RCC 7860 (cell line): ENCODE measurements at places on chromosomes 7 and 10.

DNA sequence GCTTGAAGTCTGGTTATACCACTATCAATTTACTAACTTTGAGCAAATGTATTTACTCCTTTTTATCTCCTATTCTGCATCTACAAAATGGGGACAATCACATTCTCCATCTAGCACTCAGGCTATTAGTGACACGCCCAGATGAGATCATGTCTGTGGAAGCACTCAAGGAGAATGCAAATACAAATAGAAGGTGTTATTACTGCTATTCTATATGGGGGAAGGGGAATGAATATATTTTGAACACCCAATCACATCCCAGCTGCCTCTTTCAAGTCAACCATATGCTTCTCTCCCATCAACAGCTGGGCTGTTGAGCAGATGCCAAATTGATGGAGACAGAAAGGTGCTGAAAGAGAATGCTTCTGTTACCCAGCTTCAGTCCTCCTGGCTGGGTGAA is 23.5 kb downstream of the SGMS1 start:
- DNase-seq = no peak

DNA sequence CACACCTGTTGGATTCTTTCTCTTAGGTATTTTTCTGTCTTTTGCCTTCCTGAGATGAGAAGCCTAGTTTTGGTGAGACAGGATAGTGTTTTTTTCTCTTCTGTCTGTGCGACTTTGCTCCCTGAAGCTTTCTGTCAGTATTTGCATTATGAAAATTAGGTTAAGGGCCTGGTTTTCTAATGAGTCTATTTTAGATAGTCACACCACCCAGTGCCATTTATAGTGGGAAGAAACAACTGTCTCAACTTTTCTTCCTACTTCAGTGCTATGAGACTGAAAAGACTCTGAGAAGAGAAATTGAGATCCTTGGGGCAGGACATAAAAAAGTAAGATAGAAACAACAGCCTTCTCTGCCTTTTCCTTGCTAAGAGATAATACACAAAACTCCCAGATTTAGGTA is 53.6 kb downstream of the MINPP1 start:
- DNase-seq = no peak

GRCh38 chr10:125193306-125193877 is 33.0 kb upstream of the CTBP2 start:
- no peak for DNase-seq

- no peak for DNase-seq
Measured at GRCh38 chr7:27925573-27926201, 185.7 kb downstream of the TAX1BP1 start.

DNA sequence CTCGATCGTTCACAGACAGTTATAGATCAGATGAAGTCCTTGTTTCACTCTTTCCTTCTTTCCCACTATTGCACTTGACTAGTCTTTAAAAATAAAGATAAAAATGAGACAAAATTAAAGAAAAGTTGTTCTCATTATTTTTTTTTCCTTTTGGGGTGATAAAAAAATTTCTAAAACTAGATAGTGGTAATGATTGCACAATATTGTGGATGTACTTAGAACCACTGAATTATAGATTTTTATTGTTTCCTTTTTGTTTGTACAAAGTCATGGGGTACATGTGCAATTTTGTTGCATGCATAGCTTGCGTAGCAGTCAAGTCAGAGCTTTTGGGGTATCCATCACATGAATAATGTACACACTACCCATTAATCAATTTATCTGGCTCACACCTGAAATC is 97.3 kb downstream of the PHTF2 start:
- DNase-seq = no peak

- no peak for DNase-seq
Measured at GRCh38 chr10:69952821-69953221, 99.8 kb upstream of the MACROH2A2 start.

GRCh38 chr7:116912269-116912909 is 40.9 kb upstream of the ST7 start:
- no peak for DNase-seq

DNA sequence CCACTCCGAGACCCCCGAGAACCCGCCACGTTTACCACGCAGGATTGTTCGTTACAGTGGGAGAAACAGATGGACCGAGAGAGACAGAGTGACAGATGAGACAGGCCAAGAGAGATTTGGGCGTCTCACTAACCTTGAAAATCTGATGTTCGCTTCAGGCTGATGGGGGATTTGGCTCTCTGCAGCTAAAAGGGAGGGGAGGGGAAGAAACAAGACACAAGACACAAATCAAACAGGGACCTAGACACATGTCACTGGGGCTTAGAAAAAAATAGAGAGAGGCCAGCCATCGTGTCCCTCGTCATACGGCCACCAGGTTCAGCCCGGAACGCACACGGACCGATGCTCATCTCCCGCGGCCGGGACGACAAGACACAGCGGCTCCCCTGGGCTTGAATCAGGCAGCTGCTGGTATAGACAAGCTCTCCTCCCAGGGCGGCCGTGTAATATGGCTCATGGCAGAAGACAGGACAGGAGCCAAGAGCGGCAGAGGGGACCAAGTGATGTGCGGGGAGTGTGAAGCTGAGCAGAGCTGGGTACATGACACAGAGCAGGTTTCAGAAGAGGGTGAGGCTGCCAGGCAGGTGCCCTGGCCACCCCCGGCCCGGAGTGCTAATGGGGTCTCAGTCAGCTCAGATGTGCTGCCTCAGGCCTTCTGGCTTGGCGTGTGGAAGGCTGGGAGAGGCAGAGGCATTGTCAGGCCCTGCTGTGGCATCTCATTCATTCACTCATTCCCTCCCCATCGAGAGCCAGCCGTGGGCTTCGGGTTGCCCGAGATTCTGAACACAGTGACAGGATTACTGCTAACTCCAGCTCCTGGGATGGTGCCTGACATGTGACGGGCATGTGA is 88.5 kb upstream of the GNA12 start:
- DNase-seq = no peak

GRCh38 chr7:107372298-107372697 is 97.6 kb upstream of the GPR22 start:
- DNase-seq = no peak

DNA sequence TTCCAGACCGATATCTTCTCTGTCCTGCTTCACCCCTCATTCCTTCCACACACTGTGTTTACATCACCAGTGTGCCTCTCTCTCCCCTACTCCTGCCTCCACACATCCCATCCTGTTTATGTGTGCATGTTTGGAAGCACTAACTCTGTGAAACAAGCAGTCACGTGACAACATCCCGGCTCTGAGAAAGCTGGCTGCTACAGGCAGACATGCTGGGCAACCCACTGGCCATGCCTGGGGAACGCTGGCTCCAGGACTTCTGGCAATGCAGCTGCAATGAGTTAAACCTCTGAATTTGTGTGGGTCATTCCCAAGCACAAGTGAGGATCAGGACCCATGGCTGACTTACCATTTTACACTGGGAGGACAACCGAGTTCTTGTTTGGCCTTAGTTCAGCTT is 74.0 kb downstream of the WNT2 start:
- no peak for DNase-seq

GRCh38 chr7:137846827-137847567 is at the start of gene DGKI:
DGKI (minus strand) TSS chr7:137846974.
- DNase-seq = no peak

GRCh38 chr7:138753150-138753518 is 44.7 kb upstream of the TMEM213 start:
- DNase-seq = peak; percentile 24

DNA sequence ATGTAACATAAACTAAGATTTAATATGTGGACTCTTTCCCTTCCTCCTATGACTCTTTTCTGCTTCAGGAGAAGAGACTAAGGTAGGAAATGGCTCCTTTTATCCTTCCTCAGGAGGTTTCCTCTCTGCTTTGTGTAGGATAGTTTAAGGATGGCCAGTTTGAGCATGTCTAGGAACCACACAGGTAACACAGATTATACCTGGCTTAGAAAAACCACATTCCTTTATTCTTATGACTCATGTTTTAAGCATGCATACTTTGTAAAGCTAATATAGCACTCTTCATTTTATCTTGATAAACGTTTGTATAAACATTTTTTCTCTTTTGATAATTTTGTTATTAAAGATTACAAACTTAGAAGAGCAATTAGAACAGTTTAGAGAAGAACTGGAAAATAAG is 57.8 kb downstream of the CYP51A1 start:
- DNase-seq = no peak

DNA sequence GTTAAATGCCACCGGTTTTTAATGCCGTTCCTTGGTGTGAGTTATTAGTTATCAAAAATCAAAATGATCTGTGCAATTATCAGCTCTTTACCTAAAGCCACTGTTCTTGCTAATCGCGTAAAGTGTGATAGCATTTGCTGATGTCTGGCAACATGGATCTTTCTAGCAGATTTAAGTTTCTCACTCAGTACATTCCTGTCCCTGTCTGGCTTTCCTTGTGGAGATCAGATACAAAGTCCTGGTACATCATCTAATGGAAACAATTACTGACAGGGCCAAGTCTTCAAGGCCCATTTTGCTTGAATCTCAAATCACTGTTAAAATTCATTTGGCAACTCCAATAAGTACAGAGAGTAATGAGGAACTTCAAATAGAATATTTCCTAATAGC is 755.7 kb downstream of the AUTS2 start:
- no peak for DNase-seq

- DNase-seq = no peak
Measured at GRCh38 chr10:6539833-6540232, 40.2 kb downstream of the PRKCQ start.
